ENCODE measurements at places on chromosomes 5 and 9.

DNA sequence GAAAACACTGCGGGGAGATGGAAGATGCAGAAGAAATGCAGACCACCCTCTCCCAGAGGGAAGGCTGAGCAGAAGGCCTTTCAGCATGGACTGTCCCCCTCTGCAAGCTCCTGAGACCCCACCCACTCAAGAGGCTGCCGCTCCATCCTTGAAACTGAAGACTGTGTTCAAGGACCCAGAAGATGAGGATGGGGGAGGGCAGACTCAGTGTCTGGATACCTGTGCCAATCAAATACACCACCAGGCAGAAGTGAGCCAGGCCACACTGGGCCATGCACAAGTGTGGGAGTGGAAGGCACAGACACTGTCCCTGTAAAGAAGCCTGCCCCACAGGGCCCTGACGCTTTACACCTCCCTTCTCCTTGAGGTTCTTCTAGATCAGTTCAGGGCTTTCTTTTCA, 40.0 kb upstream of the IPPK start:
- no peak for DNase-seq

- DNase-seq, result no peak
These were observed 80.8 kb upstream of the GNAQ start for GRCh38 chr9:78112406-78112805.

DNA sequence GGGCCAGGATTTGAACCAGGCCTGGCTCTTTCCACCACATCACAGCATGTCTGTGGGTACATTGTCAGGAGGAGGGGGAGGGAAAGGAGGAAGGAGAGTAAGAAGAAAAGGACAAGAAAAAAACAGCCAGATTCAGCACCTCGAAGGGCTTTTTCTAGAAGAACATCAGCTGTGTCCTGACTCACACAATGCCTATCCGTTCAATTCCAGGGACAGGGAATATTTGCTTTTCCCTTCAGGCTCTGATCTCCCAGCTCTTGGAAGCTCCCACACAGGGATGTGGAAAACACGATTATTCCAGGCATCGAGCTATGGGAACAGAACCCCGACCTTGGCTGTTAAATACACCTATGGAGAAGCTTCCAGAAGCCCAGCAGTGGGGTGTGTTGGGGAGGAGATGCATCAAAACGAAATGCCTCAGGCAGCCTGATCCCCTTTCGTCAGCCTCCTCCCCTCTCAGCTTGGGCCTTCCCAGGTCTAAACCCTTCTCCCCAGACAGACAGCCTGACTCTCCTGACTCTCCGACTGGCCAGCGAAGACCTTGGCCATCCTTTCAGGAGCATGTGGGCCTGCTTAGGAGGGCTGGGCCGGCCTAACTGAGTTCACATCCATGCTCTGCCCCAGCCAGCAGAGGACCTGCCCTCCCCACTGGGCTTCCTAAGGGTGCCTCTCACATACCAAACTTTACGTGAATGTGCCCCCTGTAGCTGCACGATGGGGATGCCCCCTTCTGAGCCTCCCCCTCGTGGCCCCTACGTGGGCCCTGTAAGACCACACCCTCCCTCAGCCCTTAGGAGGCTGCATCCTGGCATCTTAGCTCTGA, 54.4 kb downstream of the NEURL1B start:
- DNase-seq, result no peak

GRCh38 chr9:125932012-125932411, 184.8 kb downstream of the PBX3 start:
- DNase-seq, result peak; percentile 98

GRCh38 chr9:114031948-114032840, 45.9 kb downstream of the AMBP start:
- no peak for DNase-seq

DNA sequence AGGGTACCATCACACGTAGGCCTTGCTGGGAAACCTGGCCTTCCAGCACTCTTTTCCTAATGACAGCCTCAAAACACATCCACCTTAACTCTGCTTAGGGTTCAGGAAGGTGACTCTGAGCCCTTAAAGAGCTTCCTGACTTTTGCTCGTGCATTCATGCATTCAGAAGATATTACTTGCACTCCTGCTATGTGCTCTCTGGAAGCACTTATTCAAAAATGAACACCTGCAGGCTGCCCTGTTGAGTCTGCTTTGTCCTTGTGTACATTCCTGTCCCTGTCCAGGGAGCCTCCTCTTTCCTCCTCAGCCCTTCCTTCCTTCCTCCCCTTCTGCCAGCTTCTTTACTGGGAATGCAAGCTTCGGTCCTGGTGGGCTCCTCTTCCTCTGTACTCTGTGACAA, 61.5 kb downstream of the SPRY4 start:
- DNase-seq, result no peak
